ENCODE measurements at places on chromosomes 1 and 21.
A peak's percentile ranks its signal among the peaks of the same experiment; 100 is the strongest.

DNA sequence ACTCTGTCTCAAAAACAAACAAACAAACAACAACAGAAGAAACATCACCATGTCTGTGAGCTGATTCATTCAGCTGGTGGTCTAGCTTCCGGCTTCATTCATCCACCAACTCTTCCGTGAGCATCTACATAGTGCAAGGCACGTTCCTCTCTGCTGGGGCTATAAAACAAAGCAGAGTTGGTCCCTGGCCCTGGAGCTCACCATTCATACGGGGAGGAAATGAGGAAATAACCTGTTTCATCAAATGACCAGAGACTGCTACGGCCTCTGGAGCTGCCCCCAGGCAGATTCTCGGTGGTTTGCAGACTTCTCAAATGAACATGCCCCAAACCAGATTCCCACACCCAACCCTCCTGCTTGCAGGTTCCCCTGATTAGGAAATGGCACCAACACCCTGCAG is 41.0 kb upstream of the ID3 start:
- DNase-seq: no peak

DNA sequence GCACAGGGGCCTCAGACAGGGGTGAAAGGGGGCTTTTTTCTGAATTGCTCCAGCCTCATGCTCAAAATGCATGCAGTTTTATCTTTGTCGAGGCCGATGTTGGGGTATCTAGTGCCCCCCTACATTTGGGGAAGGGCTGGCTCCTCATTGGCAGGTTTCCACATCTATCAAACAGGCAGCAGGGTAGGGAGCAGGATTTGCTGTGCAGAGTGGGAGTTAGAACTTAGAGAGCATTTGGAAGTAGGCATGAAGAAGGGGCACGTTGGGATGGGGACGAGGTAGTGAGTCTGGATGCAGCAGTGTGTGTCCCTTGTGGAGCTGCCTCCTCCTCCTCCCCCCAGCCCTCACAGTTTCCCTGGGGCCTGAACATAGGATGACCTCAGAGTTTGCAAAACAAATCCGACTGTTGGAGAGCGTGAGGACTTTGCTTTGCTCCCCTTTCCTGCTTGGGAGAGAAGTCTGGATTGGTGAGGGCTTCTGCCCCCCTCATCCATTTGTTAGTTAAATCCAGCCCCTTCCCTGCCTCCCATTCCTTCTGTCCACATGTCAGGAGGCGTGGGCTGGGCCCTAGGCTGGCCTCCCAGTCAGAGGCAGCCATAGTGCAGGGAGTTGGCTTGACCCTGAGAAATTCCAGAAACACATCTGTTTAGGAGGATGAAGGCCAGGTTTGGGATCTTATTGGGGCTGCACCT is 36.9 kb upstream of the GPR37L1 start:
- DNase-seq: peak; percentile 43

DNA sequence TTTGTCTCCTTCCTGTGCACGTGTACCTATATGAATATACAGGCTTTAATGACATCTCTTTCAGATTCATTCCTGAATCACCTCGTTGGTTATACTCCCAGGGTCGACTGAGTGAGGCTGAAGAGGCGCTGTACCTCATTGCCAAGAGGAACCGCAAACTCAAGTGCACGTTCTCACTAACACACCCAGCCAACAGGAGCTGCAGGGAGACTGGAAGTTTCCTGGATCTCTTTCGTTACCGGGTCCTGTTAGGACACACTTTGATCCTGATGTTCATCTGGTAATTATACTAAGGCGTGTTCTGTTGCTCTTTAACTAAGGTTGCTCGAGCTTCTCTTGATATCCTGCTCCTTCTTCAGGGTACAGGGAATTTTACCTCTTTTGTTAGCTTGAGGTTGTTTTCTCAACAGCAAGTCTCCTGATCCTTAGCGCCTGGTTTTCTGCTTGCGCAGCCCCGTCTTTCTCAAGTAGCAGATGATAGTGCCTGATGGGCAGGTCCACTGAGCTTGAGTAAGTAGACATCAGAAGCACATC is 55.1 kb downstream of the SLC22A15 start:
- no peak for DNase-seq

DNA sequence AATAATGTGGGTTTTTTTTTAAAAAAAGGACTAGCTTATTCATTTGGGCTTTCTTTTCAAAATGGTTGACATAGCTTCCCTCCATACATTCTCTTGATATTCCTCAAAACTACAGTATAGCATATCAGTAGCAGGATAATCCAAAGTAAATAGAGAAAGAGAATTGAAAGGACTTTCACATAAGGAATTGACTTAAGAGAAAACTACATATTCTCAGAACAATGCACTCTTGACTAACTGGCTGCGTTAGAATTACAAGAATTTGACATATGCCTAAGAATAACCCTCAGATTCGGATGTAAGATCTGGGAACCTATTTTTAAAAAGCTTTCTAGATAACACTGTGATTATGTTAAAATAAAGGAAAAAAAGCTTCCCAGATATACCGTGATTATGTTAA is 3.1 kb downstream of the PRKAB2 start:
- peak; percentile 52 for DNase-seq

DNA sequence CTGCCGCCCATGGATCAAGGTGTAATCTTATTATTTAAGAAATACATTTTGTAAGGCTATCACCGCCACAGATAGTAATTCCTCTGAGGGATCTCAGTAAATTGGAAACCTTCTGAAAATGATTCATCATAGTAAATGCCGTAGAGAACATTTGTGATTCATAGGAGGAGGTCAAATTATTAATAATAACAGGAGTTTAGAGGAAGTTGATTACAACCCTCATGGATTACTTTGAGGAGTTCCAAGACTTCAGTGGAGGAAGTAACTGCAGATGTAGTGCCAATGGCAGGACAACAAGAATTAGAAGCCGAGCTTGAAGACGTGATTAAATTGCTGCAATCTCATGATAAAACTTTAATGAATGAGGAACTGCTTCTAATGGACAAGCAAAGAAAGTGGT is 280.1 kb downstream of the PTPRC start:
- no peak for DNase-seq

DNA sequence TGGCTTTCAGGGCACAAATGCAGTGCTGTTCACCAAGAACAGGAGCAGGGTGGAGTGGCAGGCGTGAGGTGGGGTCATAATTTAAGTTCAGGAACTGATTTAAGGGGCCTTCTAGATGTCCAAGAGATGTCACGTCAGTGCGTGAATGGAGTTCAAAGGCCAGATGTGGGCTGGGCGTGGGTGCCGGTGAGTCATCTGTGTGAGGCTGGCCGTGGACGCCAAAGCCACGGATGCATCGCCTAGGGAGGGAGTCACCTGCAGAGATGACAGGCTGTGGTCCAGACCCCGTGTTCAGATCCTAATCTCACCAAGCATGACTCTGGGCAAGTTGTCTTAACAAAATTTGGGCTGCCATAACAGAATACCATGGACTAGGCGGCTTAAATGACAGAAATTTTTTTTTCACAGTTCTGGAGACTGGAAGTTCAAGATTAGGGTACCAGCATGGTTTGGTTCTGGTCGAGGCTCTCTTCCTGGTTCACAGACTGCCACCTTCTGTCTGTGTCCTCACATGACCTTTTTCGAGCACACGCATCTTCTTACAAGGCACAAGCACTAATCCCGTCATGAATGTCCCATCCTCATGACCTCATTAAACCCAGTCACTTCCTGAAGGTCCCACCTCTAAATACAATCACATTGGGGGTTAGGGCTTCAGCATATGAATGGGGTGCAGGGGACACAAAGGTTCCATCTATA is 109.6 kb downstream of the PRDM2 start:
- no peak for DNase-seq

GRCh38 chr1:50251702-50252101 is 143.0 kb downstream of the ELAVL4 start:
- no peak for DNase-seq

- DNase-seq: no peak
Measured at GRCh38 chr1:4974981-4975685, 320.7 kb downstream of the AJAP1 start.

DNA sequence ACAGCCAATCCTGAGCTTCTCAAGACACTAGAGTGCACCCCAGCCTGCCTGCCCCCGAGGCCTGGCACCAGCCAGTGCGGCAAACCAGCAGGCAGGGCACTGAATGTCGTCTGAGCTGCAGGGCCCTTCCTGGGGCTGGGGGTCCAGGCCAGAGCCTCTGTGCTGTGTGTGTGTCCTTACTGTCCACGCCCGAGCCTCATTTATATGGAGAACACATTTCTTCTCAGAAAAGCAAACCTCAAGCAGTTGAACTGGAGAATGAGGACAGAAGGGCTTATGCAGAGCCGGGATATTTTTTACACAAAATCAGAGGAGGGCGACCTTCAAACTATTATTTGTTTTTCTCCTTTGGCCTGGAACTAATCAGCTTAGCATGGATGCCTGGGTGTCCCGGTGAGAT is 52.7 kb downstream of the POFUT2 start:
- no peak for DNase-seq

- DNase-seq: no peak
Measured at GRCh38 chr1:47529520-47530098, 91.8 kb downstream of the FOXD2 start.

DNA sequence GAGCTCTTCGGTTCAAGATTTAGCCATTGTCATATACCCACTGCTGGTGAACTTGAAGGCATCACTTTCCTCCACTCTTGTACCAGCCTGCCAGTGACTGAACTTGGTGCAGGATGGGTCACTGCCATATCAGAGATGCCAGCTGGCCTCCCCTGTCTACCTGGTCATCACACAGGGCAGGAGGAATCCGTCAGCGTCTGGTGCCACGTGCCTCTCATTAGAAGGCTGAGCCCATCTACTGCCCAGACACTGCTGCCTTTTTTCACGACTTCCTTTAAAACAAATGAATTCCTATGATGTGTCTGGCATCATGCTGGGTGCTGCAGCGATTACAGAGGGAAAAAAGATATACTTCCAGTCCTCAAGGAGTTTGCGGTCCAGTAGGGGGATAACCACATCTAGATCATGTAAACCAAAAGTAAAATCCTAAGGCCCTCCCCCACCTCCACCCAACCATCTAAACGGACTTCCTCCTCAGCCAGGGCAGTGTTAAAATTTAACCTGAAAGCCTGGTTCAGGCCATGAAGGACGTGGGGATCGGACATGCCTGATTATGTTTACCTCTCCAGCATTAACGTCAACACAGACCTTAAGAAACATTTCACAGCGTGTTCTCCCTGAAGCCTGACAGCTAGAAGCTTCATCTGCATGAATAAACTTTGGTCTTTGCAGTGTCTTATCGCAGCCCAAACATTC is 29.2 kb upstream of the PDE9A start:
- no peak for DNase-seq

Measured in EH (cell line).